ENCODE measurements at places on chromosomes 12 and 14.
A peak's percentile ranks its signal among the peaks of the same experiment; 100 is the strongest.

DNA sequence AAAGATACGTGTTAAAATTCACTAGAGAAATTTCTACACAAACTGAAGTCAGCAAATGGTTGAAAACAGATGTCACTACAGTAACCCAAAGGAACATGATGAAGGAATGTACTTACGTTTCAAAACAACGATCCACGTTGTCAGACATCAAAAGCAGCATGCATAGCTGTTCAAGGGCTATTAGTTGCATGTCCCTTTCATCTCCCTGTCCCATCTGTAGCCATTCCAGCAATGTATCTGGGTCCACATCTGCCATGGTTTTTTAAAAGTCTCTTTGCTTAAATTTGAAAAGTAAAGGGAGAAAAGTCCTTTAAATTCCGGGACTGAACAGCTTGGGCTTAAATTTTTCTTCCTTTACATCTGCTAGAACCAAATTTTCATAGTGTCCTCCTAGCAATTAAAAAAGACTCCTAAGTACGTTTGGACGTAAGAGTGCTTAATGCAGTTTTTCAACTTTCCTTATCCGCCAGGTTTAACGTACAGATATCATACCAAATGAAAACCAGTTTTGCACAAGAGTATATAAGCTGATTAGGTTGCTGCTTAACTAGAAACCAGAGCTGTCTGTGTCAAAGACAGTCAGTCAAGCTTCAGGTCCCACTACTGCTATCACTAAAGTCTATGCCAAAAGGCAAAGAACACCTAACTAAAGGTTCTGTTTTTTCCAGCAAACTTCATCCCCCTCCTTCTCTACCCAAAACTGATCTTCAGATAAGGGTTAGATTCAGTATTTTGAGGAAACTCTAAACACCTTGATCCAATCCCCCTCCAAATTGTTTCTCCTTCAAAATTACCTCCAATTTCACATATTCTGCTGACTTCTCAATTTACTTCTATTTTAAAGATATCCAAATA, 1.7 kb downstream of the HECTD1 start:
- DNase-seq = no peak

- DNase-seq = no peak
Measured at GRCh38 chr12:106581543-106582248, 1.1 kb upstream of the RFX4 start.

DNA sequence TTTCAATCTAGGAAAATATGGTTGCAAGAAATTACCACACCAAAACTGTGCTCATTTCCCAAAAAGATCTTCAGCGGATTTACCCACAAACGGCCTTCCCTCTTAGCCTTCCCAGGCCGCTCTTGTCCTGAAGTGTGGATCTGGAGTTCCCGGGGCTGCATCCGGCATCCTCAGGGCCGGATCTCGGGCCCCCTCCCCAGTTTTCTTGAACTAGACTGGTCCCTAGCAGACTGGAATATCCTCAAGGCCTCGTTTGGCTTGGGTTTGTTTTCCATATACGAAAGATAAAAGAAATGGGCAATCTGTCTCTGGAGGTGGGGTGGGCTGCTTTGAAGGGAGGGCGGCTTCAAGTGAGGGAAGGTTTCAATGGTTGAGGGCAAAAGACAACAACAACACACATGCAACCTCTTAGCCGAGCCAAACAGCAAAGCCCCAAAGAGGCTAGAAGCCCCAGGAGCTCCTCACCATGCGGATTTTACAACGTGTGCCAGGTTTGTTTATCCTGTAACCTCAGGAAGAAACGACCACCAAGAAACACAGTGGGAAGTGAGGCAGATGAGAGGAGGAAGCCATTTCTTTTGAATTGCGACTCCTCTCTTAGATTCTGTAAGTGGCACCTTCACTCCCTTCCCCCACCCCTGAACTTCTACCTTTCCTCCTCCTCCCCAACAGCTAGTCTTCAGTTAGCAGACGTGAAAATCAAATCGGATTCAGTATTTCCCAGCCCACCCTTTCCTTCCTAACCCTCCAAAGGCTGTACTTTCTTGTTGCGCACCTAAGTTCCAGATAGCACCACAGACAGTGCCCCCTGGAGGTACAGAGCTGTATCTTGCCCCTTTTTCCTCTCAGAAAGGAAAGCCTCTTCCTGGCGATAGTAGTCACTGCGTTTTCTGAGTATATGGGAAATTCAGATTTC, 2.6 kb downstream of the MYF6 start:
- no peak for DNase-seq

- no peak for DNase-seq
Measured at GRCh38 chr12:94079566-94080340, 68.6 kb upstream of the PLXNC1 start.

DNA sequence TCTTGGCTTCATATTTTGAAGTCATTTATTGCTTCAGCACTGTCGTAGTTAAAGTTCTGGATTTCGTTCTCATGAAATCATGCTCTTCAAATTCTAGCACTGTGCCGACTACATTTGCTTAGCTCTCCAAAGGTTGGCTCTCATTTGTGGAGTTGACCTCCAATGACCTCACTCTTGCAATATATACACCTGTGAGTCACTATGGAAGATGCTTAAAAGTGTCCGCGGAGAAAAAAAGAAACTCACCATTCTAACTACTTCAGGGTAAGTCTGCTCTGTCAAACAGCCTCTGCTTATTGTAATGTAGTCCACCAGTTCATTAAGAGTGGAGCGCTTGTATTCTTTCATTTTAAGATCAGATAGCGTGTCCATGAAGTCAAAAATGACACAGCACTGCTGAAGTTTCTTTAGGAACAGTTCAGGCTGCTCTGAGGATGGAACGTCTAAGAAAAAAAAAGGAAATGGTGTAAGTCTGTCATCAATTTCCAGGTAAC, 89.7 kb downstream of the PPP2R5E start:
- no peak for DNase-seq

- no peak for DNase-seq
Measured at GRCh38 chr14:73266317-73266716, 29.0 kb downstream of the PAPLN start.

DNA sequence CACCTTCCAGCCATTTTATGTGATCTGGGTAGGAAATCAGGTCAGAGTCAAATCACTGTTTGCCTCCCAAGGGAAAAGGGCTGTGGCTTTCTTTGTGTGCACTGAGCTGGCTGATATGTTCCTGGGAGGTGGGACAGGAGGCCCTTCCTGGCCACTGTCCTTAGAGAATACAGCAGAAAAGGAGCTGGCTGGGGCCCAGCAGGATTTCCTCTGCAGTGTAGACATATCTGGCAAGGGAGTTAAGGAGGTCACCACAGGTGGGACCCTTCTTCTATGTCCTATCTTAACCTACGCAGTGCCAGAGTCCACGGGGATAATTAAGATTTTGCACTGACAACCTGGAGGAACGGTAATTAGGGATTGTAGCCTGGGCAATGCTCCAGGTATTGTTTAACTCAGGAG, 145.3 kb downstream of the NTF3 start:
- no peak for DNase-seq

DNA sequence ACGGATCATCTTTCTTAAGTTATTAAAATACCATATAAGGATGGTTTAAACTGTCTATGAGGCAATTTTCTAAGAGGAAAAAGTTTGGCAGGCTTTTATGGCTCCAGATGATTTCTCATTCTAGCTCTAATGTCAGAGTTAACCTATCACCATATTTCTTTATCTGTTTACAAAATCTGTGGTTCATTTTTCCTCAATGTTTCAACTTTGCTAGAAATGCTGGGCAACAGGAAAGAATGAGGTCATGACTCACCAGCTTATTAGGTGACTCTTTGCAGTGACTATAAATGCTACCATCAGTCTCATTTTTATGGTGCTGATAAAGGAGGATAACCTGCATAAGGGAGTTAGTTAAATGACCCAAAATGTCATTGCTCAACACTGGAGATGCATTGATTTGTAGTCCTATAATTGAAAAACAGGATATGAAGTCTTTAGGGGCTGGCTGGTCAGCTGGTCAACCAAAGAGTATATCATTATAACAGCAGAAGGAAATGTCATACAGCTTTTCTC, 45.3 kb upstream of the RAP1B start:
- no peak for DNase-seq

DNA sequence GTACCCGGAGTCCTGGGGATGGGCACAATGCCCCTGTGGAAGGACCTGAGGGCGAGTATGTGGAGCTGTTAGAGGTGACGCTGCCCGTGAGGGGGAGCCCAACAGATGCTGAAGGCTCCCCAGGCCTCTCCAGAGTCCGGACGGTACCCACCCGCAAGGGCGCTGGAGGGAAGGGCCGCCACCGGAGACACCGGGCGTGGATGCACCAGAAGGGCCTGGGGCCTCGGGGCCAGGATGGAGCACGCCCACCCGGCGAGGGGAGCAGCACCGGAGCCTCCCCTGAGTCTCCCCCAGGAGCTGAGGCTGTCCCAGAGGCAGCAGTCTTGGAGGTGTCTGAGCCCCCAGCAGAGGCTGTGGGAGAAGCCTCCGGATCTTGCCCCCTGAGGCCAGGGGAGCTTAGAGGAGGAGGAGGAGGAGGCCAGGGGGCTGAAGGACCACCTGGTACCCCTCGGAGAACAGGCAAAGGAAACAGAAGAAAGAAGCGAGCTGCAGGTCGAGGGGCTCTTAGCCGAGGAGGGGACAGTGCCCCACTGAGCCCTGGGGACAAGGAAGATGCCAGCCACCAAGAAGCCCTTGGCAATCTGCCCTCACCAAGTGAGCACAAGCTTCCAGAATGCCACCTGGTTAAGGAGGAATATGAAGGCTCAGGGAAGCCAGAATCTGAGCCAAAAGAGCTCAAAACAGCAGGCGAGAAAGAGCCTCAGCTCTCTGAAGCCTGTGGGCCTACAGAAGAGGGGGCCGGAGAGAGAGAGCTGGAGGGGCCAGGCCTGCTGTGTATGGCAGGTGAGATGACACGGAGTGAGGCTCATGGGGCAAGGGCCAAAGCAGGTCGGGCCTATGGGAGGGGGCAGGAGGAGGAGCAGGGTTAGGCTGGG, 4.5 kb downstream of the ARHGEF40 start:
- DNase-seq = no peak

GRCh38 chr14:27090716-27091115, 492.9 kb upstream of the NOVA1 start:
- no peak for DNase-seq

- no peak for DNase-seq
Measured at GRCh38 chr12:103642240-103642864, 55.3 kb downstream of the STAB2 start.

DNA sequence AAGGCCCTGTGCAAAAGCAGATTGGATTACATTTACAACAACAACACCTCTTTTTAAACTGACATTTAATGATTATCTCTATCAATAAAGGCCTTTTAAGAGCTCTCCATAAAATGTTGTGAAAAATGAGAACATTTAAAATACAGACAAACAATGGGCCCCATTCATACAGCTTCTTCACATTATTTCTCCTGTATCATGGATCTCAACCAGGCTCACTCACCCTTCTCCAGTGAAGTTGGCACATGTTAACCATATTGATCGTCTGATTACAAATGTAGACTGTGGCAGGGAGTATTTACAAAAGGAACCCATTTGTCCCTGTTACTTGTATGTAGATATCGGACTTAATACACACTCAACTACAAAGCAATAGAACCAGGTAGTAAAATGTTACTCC, 220.2 kb upstream of the BTG1 start:
- no peak for DNase-seq

GRCh38 chr14:25231004-25231403, 181.1 kb upstream of the STXBP6 start:
- DNase-seq = no peak

GRCh38 chr12:26185532-26186320, 9.6 kb upstream of the SSPN start:
- no peak for DNase-seq

GRCh38 chr14:64758691-64759554, 54.7 kb downstream of the PLEKHG3 start:
- DNase-seq = peak; percentile 63

DNA sequence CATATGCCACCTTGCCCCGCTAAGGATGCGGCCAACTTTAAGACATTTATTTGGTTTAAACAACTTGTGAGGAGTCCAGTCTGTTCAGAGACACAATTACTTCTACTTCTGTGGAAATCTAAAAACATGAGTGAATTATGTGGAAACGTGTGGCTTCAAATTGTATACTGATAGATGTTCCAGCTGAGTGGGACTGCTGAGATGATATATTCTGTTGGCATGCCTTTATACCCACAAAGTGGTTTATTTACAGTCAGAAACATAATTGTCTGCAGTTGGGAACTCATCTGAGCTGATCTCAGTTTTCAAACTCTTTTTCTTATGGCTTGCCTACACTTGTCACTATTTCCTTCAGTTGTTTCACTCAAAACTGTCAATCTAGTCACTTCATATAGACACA, 67.8 kb downstream of the FLRT2 start:
- no peak for DNase-seq

DNA sequence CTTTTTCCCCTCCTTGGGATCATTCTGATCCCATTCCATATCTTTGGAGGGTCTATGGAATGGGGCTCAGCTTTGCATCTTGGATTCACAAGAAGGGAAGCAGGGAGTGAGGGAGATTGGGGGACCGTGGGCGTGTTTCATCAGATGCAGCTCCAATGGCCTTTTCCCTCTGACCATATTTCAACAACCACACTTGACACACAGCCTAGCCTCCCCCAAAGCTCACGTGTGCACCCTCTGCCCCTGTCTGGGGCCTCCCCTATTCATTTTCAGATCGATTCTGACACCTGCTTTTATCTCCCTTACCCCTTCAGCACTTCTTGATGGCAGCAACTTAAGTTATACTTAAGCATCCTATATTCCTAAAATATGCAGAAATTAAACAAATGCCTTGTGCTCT, 126.6 kb downstream of the CHST11 start:
- DNase-seq = no peak

- DNase-seq = no peak
Measured at GRCh38 chr14:101207897-101208296, 304.4 kb upstream of the RTL1 start.

DNA sequence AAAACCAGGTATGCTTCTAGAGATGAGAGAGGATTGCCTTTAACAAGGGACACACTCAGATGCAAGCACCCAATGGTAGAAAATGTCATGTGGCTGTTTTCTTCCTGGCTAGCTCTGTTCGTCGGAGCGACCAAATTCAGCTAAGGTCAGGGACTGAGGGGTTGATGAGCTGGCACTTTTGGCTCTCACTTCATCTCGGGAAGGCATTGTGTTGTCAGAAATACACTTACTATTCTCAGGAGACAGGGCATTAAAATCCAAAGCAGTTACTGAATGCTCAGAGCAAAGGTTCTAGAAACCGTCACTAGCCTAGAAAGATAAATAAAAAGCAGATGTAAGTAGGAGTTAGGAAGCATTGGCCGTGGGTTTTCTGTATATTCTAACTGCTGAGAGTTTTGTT, 275.7 kb upstream of the SSTR1 start:
- no peak for DNase-seq

All from suprapubic skin (tissue), 4 donors.